Subcutaneous adipose tissue (tissue), 4 donors: ENCODE measurements at places on chromosomes 5 and 9. TPM values are rescaled to one million over a fixed set of nuclear protein-coding genes. Genes with fewer than 3 reads are reported as not detected.

LTC4S gene
- total RNA-seq: 2.7 TPM

PNPLA7 gene
- total RNA-seq: 32.8 TPM

TMC1 gene
- 0.17 TPM for total RNA-seq

FOXD4L5 gene
- total RNA-seq: not detected

IRX2 gene
- 3.5 TPM for total RNA-seq

ANKRD34B gene
- not detected for total RNA-seq

TLR4 gene
- 54.1 TPM for total RNA-seq
